CD4-positive, CD25-positive, alpha-beta regulatory T cell (primary cell): ENCODE measurements at places on chromosomes 12 and 14. TPM values are rescaled to one million over a fixed set of nuclear protein-coding genes. Genes with fewer than 3 reads are reported as not detected.

LAG3 gene
- 8.2 TPM for total RNA-seq

FAIM2 gene
- 0.10 TPM for total RNA-seq

CIT gene
- 6.3 TPM for total RNA-seq

ERP27 gene
- 25.4 TPM for total RNA-seq

IGFBP6 gene
- total RNA-seq = not detected

AHNAK2 gene
- not detected for total RNA-seq
